HT-29 (cell line): ENCODE measurements at places on chromosomes 16 and 17.

GRCh38 chr17:67526700-67527099 is 149.6 kb downstream of the PITPNC1 start:
- no peak for DNase-seq

- no peak for DNase-seq
These were observed 12.8 kb upstream of the FAM83G start for GRCh38 chr17:19017401-19017800.

DNA sequence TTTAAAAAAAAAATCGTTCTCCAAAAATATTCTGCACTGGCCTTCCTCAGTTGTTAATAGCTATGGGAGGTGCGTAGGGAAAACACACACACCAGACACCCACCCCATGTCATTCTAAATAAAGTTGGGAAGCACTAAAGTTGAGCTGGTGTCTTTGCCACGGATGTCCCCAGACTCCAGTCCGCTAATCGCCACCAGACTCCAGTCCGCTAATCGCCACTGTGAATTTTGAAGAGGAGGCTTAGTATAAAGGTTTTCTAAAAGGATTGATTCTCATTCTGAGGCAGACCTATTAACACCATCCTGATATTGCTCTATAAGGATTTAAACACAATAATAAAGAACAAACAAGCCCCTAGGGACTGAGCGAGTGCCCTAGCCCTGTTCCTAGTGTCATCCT is 22.7 kb upstream of the CPSF4L start:
- DNase-seq, result no peak

- DNase-seq, result no peak
These were observed 260.5 kb downstream of the CBLN1 start for GRCh38 chr16:49021136-49021535.

DNA sequence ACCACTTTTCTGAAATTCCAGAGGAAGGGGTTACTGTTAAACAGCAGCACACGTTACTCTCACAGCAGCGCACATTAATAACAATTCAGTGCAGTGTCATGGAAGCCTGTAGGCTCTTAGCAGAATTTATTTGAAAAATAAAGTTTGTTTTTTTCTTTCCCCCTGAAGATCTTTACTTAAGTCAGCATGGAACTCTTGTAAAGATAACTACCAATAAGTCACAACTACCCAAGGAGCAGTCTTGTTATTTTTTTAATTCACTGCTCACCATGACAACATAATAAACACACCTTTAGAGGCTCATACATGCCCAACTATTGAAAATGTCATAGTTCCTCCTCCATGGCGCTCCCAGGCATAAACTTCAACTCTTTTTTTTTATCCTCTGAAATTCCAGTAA is 31.8 kb upstream of the PSMD7 start:
- no peak for DNase-seq

DNA sequence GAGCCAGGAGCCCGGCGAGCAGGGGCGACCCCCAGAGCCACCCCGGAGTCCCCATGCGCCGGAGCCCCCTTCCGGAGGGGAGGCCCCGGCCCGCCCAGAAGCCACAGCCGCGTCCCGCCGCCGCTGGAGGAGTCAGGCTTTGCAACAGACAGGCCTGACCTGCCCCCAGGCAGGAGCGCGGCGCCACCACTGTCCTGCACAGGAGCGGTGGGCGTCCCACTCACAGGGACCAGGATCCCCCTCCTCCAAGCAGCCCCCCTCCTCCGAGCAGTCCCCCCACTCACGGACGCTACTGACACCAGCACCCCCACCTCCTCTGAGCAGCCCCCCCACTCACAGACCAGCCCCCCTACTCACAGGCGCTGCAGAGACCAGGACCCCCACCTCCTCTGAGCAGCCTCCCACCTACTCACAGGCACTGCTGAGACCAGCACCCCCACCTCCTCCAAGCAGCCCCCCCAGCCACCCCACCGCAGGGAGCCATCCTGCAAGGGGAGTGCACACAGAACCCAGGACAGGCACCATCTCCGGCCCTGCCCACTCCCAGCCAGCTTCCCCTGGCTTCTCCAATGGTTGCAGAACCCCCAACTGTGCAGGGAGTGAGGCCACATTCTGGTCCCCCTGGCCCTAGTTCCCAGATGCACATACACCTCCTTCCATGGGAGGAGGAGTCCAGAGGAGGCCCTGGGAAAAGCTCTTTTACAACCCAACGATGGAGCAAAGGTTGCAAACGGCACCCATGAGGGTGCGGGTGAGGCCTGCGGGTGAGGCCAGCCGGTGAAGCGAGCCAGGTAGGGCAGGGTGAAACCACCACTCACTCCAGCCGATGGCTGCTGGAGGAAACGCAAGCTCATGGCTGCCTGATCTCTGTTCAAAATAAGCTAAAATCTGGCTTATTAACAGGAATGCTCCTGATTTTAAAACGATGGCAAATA is 69.9 kb downstream of the ABR start:
- peak; percentile 72 for DNase-seq

GRCh38 chr17:3835410-3836229 is 10.4 kb downstream of the NCBP3 start:
- no peak for DNase-seq

DNA sequence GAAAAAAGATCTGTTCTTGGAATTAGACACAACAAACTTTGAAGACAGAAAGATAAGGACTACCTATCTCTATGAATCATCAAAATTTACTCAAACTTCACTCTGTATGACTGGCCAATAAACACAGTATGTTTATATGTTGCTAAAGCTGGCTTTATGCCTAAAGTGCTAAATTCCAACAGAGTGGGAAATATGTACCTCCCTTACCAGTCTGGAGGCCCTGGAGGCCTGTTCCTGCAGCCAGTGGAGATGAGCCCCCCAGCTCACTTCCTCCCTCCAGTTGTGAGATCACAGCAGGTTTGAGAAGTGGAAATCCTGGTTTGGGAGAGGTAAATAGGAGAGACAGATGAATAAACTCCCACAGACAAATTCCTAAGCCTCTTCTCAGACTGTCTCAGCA is 9.0 kb downstream of the ZNF23 start:
- no peak for DNase-seq

- no peak for DNase-seq
These were observed 318.3 kb upstream of the TNRC6C start for GRCh38 chr17:77640252-77640651.

- DNase-seq, result no peak
These were observed 116.6 kb downstream of the MRTFB start for GRCh38 chr16:14187517-14188338.

GRCh38 chr16:87808108-87808507 is 42.3 kb upstream of the KLHDC4 start:
- no peak for DNase-seq

DNA sequence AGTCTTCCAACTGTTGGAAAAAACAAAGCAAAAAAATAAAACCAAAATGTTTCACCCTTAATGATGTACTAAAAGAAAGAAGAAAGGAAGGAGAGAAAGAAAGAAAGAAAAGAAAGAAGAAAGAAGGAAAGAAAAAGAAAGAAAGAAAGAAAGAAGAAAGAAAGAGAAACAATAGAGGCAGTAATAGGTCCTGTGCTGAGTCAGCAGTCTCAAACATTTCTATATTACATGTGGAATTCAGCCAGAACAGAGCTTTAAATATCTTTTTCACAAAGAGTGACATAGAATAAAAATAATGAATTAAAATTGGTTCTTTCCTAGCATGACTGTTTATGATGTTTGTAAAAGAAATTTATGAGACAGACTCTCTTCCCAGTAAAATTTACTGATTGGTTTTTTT is 1135.3 kb upstream of the CDH8 start:
- DNase-seq, result no peak

DNA sequence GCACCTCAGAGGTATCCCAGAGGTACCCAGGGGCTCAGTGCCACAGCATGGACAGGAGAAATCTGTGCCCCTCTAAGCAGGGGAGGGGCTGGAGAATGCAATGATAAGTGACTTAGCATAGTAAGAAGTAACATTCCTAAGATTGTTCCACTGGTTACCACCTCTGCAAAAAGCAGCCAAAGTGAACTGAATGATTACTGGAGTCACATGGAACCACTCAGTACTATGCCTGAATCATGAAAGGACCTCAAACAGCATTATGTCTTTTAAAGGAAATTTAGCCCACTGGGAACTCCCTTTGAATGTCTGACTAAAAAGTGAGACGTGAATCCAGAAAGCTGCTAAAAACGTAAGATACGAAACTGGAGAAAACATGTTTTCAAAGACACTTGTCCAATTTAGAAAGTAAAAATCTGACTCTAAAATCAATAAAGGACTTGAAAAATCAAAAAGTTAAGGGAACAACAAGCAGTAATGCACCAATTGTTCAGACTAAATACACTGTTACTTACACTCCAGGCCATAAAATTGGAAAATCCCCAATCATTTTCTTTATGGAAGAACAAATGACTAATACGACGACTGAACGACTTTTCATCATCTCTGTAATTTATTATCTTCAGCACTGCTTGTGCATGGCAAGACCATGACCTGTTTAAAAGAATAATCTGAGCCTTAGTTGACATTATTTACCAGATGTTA is 38.6 kb downstream of the LITAFD start:
- DNase-seq, result no peak

GRCh38 chr16:47072158-47072557 is 71.6 kb downstream of the NETO2 start:
- no peak for DNase-seq

DNA sequence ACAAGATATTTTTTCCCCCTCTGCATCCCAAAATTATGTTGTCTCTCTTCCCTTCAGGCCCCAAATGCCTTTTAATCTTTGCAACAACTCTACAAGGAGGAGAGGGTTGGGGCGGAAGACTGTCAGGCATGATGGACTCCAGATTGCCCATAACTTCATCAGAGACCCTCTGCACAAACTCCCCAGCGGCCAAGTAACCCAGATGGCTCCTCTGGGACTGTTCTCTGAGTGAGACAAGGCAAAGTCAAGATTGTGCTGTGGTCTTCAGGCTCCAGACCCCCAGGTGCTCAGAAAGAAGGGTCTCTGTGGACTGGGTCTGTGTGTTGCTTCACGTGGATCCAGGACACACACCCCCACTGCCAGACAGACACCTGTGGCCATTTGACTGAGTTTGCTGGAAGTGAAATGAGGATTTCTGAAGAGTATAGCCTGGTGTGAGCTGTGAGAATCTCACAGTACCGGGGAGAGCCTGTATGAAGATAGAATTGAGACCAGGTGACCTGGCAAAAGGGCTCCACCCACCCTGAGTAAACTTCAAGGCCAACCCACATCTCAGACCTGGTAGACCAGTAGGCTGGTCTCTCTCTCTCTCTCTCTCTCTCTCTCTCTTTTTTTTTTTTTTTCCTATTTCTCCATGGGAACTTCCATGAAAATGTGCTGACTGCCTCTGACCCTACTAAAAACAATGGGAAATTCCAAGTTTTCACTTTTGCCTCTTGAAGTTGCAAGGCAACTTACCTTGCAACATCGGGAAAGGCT is 354.1 kb downstream of the SOX9 start:
- DNase-seq, result no peak

DNA sequence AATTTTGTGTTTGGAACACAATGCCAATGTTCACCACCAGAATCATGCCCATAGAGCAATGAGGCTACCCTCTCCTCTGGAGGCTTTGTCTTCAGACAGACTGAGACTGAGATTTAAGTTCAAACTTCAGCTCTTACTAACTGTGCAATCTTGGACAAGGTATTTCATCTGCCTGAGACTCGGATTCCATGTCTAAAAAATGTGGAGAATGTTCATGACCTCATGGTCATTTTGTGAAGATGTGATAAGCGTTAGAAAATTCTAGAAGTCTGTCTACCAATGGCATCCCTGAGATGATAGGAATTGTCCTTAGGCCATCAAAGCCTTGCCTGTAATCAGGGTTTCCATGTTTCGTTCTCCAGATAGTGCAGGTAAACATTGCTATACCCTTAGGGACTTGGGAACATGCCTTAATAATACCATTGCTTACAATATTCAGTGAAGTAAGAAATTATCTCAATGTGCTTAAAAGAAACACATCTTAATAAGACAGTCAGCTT is 388.2 kb upstream of the MAF start:
- no peak for DNase-seq

DNA sequence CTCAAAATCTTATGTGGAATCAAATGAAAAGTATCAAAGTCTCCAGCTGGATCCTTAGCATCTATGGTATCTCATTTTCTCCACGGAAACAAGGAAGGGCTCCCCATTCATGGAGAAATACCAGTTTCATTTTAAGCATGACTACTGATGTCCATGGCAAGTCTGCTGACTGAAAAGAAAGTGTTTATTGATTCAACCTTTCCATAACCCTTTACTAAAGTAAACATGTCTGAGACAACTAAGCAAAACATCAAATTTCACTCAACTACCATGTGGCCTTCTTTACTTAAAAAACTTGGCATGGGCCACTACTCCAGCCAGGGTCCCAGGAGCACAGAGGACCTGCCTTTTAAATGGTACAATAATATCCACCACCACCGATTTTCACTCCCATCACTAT is 928.0 kb upstream of the SOX9 start:
- DNase-seq, result no peak

DNA sequence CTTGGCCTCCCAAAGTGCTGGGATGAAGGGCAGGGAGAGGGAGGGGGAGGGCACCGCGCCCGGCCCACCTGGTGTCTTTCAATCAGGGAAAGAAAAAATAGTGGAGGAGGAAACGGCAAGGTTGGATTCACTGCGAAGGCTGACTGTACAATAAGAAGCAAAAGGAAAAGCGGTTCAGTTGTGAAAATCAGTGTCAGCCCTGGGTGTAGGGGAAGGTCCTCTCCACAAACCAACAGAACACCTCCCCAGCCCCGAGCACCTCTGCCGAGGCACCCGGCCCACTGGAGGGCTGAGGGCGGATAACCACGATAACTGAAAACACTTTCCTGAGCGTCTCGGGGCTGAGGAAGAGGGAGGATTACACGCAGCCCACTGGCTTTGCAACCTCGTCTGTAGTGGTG is 1.4 kb upstream of the SPG7 start:
- no peak for DNase-seq

- DNase-seq, result no peak
These were observed 1.0 kb downstream of the ZNF319 start for GRCh38 chr16:57999366-57999970.

GRCh38 chr17:34652021-34652555 is 72.7 kb downstream of the TMEM132E start:
- no peak for DNase-seq

DNA sequence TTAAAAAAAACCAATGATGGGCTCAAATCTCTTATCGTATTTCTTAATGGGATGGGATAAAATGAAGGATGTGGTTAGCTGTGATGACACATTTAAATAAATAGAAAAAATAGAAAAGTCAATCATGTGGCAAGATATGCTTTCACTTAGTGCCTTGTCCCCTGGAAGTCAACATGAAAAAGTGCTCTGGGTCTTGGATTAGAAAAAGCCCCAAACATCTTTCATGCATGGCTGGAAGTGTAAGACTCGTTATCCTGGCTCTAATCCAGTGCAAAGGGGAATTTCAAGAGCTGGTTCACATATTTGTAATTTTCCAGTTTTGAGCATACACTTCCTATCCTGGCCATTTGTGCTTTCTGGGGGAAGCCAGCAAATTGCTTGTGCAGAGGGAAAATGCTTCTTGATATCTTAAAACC is 160.9 kb downstream of the MAP2K6 start:
- no peak for DNase-seq

GRCh38 chr16:57525761-57526160 is 10.6 kb downstream of the CCDC102A start:
- no peak for DNase-seq

DNA sequence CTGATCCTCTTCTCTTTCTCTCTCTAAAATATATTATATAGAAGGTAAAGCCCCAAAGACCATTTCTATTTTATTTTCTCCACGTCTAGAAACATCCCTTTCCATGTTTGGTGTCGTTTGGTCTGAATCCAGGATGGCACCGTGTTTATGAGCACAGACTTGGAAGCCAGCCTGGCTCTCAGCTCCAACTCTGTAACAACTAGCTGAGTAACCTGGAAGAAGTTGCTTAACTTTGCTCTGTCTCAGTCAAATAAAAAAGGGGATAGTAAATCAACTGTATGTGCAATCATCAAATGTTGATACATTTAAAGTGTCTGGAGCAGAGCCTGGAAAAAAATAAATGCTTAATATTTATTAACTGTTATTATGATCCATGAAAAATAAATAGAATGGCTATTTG is 249.8 kb upstream of the MAF start:
- DNase-seq, result no peak
